ENCODE measurements at places on chromosomes 3 and 15.

DNA sequence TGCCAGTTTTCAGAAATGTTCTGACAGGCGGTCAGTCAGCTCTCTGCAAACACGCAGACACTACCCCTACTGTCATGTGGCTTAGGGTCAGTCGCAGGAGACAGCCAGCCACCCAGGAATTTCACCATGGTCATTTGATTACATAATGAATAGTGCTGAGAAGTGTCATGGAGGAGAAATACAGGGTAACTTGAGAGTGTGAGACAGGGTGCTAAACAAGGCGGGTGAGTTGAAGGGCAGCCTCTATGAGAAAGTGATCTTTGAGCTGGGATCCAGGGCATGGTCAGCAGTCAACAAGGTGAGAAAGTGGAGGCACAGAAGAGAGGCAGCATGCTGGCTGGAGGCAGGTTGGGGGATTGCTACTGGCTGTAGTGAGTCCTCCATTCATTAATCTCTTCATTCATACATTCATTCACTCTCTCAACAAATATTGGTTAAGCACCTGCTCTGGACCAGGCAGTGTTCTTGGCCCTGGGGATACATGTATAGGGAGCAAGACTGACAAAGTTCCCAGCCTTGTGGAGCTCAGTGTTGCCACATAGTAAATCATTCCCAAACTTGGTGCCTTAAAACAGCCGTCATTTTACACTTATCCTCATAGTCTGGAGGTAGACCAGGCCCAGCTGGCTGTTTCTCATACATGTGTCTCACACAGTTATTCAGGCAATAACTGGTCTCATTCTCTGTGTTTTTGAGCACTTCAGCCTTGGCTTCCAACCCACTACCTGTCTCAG, 14.8 kb downstream of the PXYLP1 start:
- DNase-seq: no peak

DNA sequence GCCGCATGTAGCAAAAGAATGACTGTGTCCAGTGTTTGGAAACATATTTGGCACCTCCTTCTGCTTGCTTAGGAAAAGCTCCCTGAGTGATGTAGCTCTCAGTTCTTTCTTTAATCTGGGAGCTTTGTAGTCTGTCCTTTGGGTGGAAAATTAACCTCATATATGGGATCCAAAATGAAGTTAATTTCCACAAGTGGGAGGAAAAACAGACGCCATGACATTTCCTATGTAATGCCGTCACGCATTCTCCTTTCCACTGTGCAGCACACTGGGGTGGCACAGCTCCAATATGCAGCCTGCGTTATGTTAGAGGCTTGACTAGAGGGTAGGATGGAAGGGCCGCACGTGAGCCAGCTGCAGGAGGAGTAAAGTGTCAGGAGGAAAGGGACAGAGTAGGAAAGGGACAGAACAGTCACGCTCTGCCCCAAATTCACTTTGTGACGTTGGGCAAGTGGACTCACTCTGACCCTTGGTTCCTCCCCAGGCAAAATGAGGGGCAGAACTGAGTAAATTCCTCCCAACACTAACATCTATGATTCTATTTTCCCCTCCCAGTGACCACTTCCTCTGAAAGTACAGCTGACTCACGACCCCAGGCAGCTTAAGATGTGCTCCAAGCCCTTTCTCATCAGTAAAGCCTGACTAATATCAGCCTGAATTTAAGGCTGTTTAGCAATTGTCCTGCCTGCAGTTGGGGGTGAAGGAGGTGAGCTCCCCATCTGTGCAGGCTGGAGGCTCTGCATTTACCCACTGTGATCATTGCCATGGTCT, 176.5 kb upstream of the PFN2 start:
- DNase-seq: no peak

DNA sequence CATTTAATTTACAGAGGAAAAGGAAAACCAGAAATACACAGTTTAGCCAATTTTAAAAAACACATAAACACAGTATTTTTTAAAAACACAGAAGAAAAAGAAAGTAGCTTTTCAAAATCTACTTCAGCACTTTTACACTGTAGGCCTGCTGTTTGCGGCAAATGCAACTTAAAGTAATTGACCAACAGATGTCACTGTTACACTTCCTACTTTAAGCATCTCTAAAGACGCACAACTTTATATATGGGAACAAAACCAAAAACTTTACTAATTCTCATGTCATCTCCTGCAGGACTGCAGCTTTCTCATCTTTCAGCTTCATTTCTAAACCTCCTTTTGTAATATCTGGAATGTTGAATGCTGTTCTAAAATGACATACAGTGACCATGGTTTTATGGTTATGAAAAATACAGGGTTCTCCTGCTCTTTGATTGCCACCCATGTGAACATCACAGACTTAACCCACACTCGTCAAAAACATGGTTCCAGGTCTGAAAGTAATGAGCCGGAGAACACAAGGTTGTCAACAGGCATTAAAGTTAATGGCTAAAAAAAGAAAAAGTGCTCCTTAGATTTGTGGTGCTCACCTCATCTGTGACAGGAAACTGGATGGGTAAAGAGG, 107.9 kb downstream of the FMN1 start:
- peak; percentile 5 for DNase-seq

- DNase-seq: no peak
Observed at GRCh38 chr3:146102885-146103284, 58.1 kb downstream of the PLOD2 start.

DNA sequence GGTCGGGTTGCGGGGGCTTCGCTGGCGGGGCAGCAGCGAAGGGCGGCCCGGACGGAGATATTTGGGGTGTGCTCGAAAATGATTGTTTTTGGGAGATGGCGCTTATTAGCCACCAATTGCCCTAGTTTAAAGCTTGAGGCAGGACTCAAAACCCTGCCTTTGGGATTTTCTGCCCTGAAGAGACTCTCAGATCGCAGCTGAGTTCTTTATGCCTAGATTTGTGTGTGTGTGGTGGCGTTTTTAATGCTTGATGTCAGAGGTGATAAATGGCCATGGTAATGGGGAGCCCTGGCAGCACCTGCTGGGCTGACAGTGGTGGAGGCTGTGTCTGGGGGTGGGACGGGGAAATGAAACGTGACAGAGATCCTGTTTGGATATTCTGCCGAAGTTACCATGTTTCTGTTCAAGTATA, 604 bp downstream of the KCTD6 start:
- DNase-seq: no peak

GRCh38 chr3:39519554-39520288, 52.2 kb downstream of the MOBP start:
- DNase-seq: no peak

GRCh38 chr3:105843994-105844393, 24.8 kb downstream of the CBLB start:
- peak; percentile 70 for DNase-seq

- no peak for DNase-seq
Observed at GRCh38 chr15:77644543-77645247, 12.0 kb upstream of the LINGO1 start.

DNA sequence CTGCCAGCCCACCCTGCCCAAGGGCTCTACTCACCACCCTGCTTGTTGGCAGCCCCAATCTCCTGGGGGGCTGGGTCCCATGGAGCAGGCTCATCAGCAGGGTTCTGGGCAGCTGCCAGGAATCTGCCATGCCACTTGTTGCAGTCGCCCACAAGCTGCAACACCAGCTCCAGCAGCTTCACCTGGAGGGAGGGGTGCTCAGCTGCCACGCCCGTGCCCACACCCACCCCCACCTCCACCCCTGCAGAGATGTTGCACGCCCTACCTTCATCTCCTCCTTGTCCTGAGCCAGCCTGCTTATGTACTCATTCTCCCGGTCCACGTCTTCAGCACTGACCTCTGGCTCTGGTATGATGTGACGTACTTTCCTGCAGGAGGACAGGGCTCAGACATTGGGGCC, 77.9 kb upstream of the C2CD4B start:
- DNase-seq: no peak

DNA sequence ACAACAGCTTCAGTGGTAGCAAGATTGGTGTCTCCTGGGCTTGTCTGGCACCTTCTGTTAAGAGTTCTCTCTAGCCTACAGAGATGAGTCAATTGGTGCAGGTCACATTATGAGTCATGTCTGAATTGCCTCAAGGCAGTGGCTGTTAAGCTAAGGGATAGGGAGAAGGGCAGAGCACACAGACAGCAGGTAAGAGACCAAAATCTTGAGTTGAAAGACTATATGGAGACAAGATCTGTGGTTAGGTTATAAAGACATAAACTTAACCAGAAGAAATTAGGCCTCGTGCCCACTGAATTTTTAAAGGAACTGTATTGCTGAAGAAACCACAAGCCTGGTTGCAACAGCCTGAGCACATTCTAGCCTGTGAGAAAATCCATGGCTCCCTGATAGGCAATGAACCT, 19.2 kb upstream of the KPNA1 start:
- no peak for DNase-seq

GRCh38 chr3:32593903-32594525, 23.4 kb upstream of the DYNC1LI1 start:
- peak; percentile 19 for DNase-seq

GRCh38 chr3:30198162-30198561, 408.2 kb upstream of the TGFBR2 start:
- DNase-seq: no peak

- no peak for DNase-seq
Observed at GRCh38 chr3:106296062-106296461, 427.2 kb upstream of the CBLB start.

DNA sequence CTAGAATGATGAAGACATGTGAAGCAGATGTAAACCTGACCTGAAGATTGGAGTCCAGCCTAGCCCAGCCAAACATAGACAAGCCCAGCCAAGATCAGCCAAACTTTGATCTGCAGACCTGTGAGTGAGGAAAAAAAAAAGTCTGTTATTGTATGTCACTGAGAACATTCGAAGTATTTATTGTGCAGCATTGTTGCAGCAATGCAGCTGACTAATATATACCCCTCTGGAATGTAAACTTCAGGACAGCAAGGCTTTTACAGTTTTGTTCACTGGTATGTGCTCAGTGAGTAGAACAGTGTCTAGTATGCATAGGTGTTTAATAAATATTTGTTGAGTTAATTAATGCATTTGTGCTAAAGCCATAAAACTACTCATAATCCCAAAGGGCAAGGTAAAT, 23.4 kb downstream of the TMEM202 start:
- DNase-seq: no peak

DNA sequence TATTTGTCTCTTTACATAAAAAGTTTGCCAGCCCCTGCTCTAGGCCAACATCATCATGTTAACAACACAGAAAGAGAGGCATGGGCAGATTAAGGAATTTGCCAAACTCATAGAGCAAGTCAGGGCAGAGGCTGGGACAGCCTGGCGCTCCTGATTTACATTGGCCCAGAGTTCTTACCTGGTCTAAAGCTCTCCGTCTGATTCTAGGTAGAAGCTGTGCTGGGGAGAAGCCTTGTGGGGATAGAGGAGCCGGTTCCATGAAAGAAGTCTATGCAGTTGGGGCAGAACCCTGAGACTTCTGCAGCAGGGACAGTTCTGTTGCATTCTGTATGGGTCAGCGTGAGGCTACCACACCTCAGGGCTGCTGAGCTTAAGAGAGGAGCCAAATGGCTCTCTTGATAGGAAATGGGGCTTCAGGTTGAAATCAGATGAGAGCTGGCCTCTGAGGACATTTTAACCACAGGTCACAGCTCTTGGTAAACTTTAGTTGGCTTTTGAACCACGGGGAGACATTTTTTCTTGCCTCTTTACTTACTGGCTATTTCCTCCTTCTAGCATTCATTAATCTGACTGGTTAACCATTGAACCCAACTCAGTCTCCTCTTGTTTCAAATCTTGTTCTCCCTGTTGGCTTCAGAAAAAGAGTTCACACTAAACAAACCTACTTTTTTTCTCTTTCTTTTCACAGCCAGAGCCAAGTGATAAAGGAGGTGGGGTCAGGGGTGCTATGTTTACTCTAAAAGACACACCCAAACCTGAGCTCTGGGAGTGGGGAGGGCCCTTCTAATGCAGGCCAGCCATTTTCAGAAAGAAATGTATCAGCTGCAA, 250.7 kb downstream of the OPA1 start:
- DNase-seq: no peak

DNA sequence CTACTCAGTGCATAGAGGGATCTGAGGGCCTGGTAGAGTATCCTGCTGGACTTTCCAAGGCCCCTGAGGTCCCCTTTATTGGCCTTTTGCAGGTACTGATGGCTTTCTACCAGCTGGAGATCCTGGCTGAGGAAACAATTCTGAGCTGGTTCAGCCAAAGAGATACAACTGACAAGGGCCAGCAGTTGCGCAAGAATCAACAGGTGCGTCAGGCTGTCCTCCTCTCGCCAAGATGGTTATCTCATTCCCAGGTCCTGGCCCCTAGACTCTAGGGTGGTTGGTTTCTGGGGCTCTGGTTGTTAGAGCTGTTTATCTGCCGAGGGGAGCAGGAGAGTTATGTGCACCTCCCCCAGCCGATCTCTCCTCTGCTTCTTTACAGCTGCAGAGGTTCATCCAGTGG, 9.3 kb downstream of the EIF2B5 start:
- no peak for DNase-seq

- DNase-seq: no peak
Observed at GRCh38 chr3:183178512-183178832, 15.9 kb upstream of the LAMP3 start.

Data from cerebellar cortex (tissue), 1 donor.